ENCODE measurements at places on chromosomes 5 and 9.
A peak's percentile ranks its signal among the peaks of the same experiment; 100 is the strongest.

- DNase-seq, result no peak
Observed at GRCh38 chr9:110444911-110445310, 107.2 kb upstream of the TXNDC8 start.

- DNase-seq, result no peak
Observed at GRCh38 chr9:17005056-17005823, 129.6 kb upstream of the CNTLN start.

- DNase-seq, result no peak
Observed at GRCh38 chr5:38456657-38457399, 99.6 kb downstream of the LIFR start.

GRCh38 chr5:6745706-6746222, 32.5 kb downstream of the TENT4A start:
- peak; percentile 78 for DNase-seq

- DNase-seq, result no peak
Observed at GRCh38 chr5:177404641-177405179, 4.2 kb upstream of the PFN3 start.

GRCh38 chr9:3809724-3810123, 283.9 kb upstream of the RFX3 start:
- no peak for DNase-seq

DNA sequence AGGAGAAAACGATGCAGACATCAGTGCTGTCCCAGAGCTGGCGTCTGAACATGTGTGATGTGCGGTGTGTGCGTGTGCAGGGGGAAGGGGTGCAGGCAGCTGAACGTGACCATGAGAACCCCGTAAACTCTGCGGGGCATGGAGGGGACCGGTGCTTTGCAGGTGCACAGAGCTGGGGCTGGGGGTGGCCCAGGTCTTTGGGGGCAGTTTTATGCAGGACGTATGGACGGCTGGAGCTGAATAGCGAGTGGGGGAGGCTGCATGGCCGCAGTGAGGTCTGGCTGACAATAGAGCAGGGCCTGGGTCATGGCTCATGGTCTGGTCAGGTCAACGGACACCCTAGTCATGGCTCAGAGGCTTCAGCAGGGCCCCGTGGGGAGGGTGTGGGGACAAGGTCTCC, 3.3 kb upstream of the EXOC3 start:
- DNase-seq, result no peak

- no peak for DNase-seq
Observed at GRCh38 chr5:133606835-133607234, 5.5 kb downstream of the FSTL4 start.

DNA sequence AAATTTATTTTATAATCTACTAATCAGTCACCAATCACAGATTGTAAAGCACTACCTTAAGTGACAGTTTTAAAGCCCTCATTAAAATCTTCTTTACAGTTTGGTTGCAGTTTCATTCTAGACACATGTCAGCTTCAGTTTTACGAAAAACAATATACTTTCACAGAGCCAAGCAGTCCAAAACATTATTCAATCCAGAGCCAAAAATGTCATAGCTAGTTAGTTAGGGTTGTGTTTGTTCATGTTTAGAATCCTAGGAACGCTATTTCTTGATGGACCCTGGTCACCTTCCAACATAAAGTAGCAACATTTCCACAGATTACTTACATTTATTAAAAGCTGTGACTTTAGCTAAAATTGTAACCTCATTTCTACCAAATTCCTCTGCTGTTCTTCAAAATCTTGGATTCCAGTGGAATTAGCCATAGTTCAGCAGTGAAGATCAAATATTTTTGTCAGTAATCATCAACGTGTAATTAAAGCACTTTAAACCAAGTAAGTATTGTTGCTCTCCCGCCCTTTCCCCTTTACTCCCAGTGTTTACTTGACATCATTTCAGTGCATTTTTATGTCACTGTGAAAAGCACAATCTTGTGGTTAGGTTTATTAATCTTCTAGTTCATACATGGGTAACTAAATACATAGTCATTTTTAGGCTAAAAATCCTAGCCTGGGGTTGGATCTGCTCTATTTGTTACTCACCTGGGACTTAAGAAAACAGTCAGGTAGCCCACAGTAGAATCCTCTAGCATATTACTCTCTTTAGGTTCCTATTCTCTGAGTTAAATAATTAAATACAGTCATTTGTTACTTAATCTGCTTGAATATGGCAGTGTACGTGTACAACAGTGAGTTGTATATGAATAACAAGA, 74.3 kb downstream of the NIPBL start:
- DNase-seq, result no peak

DNA sequence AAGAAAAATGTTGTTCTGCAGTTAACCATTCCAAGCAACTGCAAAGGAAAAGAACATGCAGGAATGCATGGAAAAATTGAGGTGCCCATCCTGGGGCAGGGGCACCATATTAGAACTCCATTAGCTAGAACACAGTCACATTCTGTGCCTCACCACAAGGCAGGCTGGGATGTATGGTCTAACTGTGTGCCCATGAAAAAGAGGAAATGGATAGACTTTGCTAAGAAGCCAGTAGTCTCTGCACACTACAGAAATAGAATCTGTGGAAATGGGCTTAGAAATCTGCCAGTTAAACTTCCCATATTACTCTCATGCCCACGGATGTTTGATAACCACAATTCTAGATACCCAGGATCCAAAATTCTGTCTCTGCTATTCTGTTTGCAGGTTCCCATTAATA, 423.8 kb upstream of the SMARCA2 start:
- DNase-seq, result no peak

DNA sequence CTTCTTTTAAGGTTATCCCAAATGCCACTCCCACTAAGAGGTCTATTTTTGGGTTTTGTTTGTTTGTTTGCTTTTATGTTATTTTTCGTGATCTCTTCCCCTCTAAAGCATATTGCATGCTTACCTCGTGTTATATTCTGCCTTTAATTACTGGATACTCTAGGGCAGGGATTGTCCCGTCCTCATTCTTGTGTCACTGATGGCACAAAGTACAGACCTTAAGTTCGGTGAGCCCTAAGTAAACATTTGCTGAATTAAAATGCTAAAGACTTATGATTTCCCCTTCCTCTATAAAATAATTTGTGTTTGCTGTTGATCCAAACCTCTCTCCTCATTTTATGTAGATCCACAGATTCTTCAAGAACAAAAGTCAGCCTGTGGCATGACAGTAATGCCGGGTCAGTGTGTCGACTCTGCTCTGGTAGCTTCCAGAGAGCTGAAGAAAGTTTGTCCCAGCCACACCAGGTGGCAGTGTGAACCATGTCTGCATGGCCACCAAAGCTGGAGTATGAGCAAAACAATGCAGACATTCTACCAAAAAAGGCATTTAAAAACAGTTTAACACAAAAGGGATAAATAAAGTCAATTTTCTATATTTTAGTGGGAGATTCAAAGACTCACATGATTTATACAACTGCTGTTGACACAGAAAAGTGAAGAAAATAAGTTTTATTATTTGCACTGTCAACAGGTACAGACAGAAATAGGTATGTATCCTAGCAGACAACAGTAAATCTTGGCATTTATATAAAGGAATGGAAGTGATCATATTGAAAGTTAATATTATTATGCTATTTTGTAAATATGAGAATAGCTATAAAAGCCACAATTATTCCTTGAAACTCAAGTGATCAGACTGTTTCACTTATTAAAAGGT, 17.9 kb upstream of the POC5 start:
- DNase-seq, result peak; percentile 1

DNA sequence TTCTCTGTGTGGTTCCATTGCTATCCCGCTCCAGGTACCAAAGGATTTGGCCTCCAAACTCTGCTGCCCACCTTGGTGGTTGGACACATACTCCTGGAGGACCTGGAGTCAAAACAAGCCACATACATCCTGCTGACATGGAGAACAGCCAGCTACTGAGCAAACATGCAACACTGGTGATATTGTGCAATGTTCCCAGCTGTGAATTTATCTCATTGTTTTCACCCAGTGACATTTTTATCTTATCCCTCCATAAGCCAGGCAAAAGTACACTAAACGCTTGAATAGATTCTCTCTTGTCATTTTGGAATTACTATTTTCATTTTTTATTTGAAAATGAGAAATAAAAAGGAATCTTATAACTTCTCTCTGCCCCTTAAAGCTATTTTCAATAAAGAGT, 11.1 kb upstream of the CTSL start:
- DNase-seq, result no peak

GRCh38 chr5:88727705-88728313, 155.2 kb downstream of the MEF2C start:
- DNase-seq, result peak; percentile 31

DNA sequence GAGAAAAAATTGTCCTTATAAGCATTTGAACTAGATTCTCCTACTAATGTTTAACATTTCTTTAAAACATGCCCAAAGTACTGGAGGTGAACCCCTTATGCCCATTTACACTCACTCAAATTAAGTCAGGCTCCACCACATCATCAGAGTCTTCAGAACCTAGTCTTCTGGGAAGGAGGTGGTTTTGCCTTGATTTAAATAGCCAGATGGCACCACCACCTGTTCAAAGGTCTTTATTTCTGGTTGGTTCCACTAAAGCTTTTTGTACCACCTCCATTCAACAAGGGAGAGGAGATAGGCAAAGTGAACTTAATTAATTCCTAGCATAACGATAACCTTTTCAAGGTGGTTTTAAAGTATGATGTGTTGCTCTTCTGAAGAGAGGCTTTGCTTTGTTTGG, 189.5 kb downstream of the SLF1 start:
- no peak for DNase-seq

DNA sequence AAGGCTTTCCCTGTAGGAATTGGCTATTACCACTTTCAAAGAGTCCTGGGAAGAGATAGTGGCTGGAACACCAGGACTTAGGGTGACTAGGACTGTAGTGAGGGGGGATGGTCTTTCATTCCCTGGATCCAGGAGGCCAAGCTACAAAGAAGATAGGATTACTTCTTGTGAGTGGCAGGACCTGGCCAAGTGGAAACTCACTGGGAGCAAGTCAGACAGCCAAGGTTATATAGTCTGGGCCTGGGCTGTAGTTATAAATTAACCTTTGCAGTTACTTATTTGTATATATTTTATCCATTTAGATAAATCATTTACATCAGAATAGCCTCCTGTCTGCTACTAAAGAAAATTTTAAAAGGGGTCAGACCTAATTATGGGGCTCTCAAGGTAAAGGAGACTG, 124.3 kb downstream of the TLR4 start:
- DNase-seq, result no peak

DNA sequence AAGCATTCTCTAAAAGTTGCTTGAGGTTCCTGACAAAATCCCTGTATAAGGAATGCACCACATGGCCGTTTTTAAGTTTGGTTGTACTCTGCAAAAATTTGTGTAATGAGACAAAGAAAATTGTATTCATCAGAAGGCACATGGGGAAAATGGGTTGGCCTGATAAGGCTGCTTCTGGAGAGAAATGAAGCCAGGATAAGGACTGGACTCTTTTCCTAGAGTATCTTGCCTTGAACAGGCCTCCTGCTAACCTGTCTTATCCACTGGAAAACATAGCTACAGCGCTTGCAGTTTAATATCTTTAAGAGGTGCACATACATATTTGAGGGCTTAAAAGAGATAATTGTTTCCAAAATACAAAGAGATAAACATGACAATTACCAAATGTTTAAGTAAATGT, 41.4 kb upstream of the IFNK start:
- DNase-seq, result no peak

DNA sequence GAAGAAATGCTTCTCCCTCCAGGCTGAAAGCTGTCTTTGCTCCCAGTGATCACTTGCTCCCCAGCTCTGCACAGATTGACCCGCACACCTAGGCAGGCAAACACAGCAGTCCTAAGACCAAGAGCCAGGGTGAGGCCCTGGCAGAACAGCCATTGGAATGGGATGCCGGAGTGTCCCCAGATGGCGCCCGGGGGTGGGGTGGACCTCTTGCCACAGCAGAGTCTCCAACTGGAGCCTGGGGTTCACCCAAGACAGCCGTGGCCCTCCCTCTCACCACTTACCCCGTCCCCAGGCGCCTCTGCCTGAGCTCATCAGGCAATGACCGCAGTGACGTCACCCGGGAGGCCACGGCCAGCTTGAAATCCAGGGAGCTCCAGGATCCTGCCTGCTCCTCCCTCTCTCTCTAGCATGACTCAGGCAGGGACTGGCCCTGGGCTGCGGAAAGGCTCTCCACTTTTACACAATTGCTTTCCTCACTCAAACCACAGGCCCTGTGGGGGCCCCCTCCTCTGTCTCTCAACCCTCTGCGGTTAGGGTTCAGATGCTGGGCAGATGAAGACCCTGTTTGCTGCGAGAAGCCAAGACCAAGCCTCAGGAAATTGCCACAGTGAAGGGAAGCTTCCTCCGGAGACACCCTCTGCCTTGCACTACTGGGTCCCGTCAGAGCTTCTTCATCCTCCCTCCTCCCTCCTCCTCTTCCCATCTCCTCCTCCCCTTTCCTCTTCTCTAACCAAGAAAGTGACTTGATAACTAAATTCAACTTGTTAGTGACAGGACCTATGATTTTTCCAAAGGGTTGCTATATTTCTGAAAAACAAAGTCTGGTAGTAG, 24.3 kb upstream of the PTGES start:
- no peak for DNase-seq

GRCh38 chr5:159620853-159621540, 290.7 kb upstream of the IL12B start:
- DNase-seq, result peak; percentile 66

DNA sequence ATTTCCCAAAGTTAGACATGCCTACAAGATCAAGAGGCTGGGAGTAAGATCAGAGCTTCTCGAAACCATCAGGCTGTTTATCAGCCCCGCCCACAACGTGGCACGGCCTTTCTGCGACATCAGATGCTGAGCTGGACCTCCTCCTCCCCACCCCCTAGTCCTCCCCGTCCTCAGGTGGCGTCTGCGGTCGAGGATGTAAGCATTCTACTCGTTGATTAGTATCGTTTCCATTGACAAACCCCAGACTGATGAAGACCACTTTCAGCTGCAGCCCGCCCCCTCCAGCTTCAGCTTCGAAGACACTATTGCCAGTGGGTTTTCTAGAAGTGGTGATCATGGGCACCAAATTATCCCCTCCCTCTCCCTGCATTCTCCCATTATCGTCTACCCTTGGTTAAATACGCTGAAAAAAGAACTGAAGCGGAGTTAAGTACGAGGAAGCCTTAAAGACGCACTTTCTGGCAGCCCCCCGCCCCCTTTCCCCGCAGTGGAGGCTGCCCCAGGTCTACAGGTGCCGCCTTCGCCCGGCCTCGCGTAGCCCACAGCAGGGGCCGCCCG, 1.1 kb downstream of the PPIC start:
- peak; percentile 58 for DNase-seq

GRCh38 chr9:133754688-133755227, 16.6 kb upstream of the SARDH start:
- no peak for DNase-seq

DNA sequence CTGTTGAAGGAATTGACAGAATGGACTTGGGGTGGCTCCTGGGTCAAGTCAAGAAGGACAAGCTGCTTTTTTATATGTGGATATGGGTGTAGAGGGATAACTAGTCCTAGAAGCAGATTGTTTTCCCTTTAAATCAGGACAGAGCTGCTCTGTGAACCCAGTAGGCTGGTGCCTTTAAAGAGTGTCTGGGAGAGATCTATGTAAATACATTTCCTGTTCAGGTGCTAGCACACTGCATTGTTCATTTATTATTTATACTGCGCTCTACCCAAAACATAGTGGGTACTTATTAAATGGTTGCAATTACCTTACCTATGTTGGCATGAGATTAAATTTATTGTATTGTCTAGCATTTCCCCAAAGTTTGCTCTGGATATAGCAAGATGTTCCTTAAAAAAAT, 86.6 kb upstream of the EQTN start:
- no peak for DNase-seq
